ENCODE measurements at places on chromosomes 2 and 18.

GRCh38 chr2:63743982-63744966, 97.4 kb upstream of the UGP2 start:
- H3K4me3 ChIP-seq = no peak overlapping the region
- peaks cover 6% of the 10 kb centered on the region for H3K4me1 ChIP-seq
- DNase-seq = no peak

- no peaks in the 10 kb centered on the region for H3K27me3 ChIP-seq
- H3K4me1 ChIP-seq = peaks cover 32% of the 10 kb centered on the region
- peak overlapping the region; percentile 99 for H3K27ac ChIP-seq
- peaks cover 11% of the 10 kb centered on the region for H3K36me3 ChIP-seq
- peak; percentile 93 for DNase-seq
Measured at GRCh38 chr2:54559593-54560145, 103.5 kb downstream of the SPTBN1 start.

- H3K27me3 ChIP-seq = no peaks in the 10 kb centered on the region
- no peak overlapping the region for H3K4me3 ChIP-seq
- no peak for DNase-seq
- H3K36me3 ChIP-seq = no peaks in the 10 kb centered on the region
- H3K27ac ChIP-seq = no peak overlapping the region
- peaks cover 30% of the 10 kb centered on the region for H3K4me1 ChIP-seq
Measured at GRCh38 chr2:55985406-55985805, 61.8 kb upstream of the EFEMP1 start.

GRCh38 chr2:239322416-239323086, 78.3 kb downstream of the HDAC4 start:
- H3K27ac ChIP-seq = no peak overlapping the region
- peaks cover 52% of the 10 kb centered on the region for H3K4me1 ChIP-seq
- H3K27me3 ChIP-seq = no peaks in the 10 kb centered on the region
- H3K4me3 ChIP-seq = no peak overlapping the region
- no peaks in the 10 kb centered on the region for H3K36me3 ChIP-seq

DNA sequence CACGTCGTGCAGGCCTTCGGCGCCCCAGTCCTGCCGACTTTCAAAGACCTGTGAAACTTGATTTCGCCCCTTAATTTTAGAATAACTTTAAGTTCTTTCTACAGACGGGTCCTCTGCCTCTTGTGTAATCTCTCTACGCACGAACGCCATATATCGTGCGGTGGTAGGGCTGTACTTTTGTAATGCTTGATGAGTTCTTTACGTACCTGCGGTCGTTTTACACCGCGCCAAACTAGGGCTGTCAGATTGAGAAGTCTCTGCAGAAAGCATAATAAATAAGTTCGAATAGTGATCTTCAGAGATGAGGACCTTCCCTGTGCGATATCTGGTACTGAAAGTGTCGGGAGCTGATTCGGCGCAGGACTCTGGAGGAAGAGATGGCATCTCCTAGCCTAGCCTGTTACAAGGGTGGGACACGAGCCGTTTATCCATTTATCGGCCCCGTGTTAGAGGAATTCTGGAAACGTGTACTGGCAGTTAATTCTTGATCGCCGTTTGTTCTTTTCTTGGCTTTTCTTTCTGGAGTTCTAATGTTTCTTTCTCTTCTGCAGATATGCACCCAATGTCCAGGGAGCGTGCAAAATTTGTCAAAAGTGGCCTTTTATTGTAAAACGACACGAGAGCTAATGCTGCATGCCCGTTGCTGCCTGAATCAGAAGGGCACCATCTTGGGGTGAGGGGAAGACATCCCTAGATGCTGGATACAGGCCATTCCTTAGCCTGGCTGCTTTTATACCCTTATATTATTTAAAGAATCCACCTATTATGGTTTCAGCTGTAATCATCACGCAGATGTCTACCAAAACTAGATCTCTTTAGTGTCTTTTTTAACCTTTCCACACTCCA, 781 bp upstream of the SLC5A6 start:
- peak overlapping the region; percentile 83 for H3K27ac ChIP-seq
- no peak for DNase-seq
- H3K27me3 ChIP-seq = no peaks in the 10 kb centered on the region

DNA sequence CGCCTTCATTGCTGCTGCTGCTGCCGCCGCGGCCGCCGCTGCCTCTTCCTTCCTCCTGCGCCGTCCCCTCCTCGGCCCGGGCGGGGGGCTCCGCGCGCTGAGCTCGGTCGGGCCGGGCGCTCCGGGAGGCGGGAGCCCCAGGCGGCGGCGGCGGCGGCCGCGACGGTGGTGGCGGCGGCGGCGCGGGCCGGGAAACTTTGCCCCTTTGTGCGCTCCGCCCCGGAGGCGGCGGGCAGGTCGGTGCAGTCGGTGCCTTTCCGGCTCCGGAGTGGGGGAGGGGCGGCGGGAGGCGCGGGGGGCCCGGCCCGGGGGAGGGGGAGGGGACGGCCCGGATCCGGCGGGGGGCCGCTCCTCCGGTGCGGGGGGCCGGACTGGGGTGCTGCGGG, 205 bp downstream of the TET3 start:
- H3K4me1 ChIP-seq = peaks cover 33% of the 10 kb centered on the region
- peak overlapping the region; percentile 49 for H3K4me3 ChIP-seq
- H3K27ac ChIP-seq = no peak overlapping the region
- peaks cover 15% of the 10 kb centered on the region for H3K36me3 ChIP-seq

DNA sequence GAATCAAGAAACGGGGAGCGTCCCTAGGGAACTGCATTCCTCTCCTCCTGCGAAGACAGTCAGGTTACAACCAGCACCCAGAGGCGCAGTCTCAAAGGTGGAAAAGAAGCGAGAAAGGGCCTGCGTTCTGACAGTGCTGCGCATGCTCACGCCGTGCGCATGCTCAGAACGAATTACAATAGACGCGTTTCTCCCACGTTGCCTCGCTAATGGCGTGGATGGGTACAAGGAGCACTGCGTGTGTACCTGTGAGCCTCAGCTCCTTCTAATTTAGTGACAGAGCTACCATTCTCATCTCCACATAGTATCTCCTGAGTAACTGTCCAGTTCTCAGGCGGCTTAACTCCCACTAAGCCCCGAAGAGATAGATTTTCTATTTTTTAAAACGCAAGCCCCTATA, 448.8 kb downstream of the TXNL1 start:
- no peaks in the 10 kb centered on the region for H3K36me3 ChIP-seq
- H3K27me3 ChIP-seq = no peaks in the 10 kb centered on the region
- no peak for DNase-seq

DNA sequence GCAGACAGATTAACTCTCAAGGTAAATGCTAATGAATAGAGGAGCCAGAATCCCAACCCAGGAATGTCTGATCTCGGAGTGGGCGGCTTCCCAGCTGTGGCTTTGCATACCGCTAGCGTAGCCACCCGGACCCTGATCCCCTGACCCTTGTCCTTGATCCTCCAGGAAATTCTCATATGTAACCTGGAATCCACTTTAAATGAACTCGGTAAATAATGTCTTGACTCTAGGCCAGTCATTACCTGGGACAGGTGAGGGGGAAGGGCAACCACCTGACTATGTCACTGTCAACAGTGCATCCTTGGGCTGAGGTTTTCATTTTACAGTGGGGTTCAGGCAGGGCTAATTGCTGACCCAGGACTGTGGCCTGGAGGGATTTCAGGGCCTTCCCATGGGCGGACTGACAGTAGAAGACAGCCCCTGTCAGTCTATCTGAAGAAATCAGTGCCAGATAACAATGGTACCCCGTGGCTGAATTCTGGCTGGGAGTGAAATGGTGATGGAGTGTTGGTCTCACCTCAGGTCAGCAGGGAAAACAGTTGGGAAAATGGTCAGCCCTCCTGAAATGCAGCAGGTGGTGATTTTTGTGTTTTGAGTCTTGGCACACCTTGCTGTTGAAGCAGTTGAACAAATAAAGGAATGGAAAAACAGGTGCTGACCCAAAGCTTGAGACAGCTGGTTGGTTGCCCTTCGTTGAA, 9.6 kb downstream of the ACKR3 start:
- no peak for DNase-seq
- no peaks in the 10 kb centered on the region for H3K27me3 ChIP-seq
- no peak overlapping the region for H3K27ac ChIP-seq
- H3K36me3 ChIP-seq = no peaks in the 10 kb centered on the region
- H3K4me3 ChIP-seq = no peak overlapping the region

DNA sequence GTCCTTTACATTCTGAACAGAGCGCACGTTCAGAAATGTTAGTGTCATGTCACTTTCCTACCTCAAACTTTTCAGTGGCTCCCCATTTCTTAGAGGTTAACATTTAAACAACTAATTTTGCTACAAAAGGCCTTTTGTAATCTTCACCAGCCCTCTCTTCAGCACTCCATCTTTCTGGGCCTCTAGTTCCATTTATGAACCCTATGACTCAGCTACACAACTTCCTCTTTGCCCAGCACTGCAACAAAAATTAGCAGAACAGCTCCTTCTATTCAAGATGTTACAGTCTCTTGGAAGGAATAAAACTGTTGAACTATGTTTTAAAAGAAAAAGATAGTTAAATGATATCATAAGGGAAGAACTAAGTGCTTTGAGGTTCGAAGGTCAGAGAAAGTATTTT, 139.9 kb downstream of the VWC2L start:
- no peak overlapping the region for H3K4me3 ChIP-seq
- H3K27ac ChIP-seq = no peak overlapping the region
- H3K27me3 ChIP-seq = no peaks in the 10 kb centered on the region
- no peaks in the 10 kb centered on the region for H3K36me3 ChIP-seq
- no peaks in the 10 kb centered on the region for H3K4me1 ChIP-seq

DNA sequence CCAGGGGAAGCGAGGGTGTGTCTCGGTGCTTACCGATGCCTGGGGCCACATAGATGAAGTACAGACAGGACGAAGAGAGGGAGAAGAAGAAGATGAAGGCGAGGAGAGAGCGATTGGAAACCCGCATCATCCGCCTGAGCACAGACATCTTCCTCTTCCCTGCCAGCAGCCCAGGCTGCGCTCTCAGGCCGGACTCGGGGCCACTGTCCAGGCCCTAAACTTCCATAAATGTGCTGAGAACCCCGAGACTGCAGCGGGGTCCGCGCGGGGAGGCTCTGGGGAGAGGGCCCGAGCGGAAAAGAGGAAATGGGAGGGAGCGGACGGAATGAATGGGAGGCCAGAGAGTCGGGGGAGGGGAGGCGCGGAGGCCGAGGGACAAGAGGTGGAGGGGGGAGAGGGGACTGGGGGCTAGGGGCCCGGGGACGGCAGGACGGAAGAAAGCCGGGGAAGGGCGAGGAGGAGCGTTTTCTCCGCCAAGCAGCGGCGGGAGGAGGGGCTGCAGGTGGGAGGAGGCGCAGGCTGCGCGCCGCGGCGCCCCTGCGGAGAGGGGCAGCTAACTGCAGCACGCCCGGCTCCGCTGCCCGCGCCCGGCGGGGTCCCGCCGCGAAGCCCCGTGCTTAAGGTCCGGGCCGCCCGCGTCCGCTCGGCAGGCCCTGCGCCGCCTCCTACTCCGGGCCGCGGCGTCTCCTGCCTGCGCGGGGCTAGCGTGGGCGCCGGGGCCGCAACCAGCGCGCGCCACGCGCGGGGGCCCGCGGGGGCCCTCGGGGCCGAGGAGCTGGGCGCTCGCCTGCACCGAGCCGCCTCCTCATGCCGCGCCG, at the start of gene B4GALT6:
Gene B4GALT6 (minus strand): TSS at position 303 of the 818 bp plus-strand sequence. CDS start 155 bp downstream, at position 148.
- H3K36me3 ChIP-seq = no peaks in the 10 kb centered on the region
- H3K27ac ChIP-seq = no peak within 1 kb of the TSS
- DNase-seq = peak; percentile 14
- H3K4me3 ChIP-seq = peak within 1 kb of the TSS; percentile 49
- peaks cover 14% of the 10 kb centered on the region for H3K4me1 ChIP-seq

- H3K4me1 ChIP-seq = peaks cover 47% of the 10 kb centered on the region
- H3K36me3 ChIP-seq = peaks cover 26% of the 10 kb centered on the region
- no peak overlapping the region for H3K4me3 ChIP-seq
- no peak for DNase-seq
- no peaks in the 10 kb centered on the region for H3K27me3 ChIP-seq
Measured at GRCh38 chr2:69168144-69168813, 155.3 kb downstream of the ANTXR1 start.

Data from SJSA1 (cell line).